ENCODE measurements at places on chromosomes 2 and 18.

GRCh38 chr18:61681065-61681464 lies 211.7 kb downstream of the RNF152 start:
- H3K4me1 ChIP-seq, result no peaks in the 10 kb centered on the region
- no peaks in the 10 kb centered on the region for H3K36me3 ChIP-seq
- H3K4me3 ChIP-seq, result no peak overlapping the region
- H3K27me3 ChIP-seq, result no peaks in the 10 kb centered on the region
- no peak overlapping the region for H3K27ac ChIP-seq

DNA sequence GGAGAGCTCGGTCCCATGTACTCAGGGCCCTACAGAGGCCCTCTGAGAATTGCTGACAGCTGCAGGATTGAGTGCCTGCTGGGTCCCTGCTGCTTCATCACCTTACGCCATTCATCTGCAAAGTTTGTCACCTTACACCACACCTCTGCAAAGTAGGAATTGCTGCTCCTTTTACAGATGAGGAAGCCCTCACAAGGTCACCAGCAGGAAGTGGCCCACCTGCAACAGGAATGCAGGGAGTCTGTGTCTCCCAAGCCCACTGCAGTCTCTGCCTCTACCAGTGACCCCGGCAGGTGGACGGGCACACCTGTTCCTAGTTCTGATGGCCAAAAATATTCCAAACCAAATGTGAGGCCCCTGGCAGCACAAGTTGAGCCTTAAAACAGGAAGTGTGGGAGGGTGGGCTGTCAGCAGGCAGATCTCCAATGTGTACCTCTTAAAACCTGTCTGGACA lies 441.4 kb downstream of the NBAS start:
- DNase-seq, result no peak
- no peak overlapping the region for H3K4me3 ChIP-seq
- H3K36me3 ChIP-seq, result no peaks in the 10 kb centered on the region

DNA sequence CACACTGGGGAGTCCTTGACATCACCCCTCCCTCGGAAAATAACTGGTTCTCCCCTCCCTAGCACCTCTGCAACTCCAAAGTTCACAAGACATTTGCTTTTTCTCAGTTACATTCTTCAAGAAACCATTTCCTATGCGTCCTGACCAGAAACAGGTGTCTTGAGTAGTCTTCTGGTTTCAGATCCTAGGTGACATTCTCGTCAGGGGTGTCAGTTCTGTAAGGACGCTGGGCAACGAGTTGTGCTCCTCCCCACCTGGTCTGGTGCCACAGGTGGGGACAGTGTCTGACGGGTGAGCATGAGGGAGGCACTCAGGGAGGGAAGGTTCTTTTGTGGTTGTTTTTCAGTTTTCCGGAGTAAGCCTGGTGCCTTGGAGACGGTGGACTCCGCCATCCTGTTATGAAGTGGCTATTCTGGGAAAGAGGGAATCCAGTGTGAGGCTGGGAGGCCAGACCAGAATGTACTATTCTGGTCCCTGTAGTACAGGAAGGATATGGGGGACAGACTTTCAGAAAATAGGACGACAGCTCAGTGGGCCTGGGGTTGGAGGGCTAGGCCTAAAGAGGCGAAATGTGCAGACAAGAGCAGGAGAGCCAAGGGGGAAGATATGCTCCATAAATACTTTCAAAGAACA lies 50.6 kb downstream of the EPAS1 start:
- H3K4me1 ChIP-seq, result peaks cover 26% of the 10 kb centered on the region
- H3K27me3 ChIP-seq, result peaks cover 7% of the 10 kb centered on the region
- no peak overlapping the region for H3K27ac ChIP-seq
- no peaks in the 10 kb centered on the region for H3K36me3 ChIP-seq
- DNase-seq, result no peak

GRCh38 chr2:112625474-112626114 lies 20.1 kb upstream of the SLC20A1 start:
- H3K27ac ChIP-seq, result peak overlapping the region; percentile 90
- H3K27me3 ChIP-seq, result no peaks in the 10 kb centered on the region
- H3K4me3 ChIP-seq, result peak overlapping the region; percentile 68
- DNase-seq, result no peak
- H3K4me1 ChIP-seq, result peaks cover 50% of the 10 kb centered on the region

DNA sequence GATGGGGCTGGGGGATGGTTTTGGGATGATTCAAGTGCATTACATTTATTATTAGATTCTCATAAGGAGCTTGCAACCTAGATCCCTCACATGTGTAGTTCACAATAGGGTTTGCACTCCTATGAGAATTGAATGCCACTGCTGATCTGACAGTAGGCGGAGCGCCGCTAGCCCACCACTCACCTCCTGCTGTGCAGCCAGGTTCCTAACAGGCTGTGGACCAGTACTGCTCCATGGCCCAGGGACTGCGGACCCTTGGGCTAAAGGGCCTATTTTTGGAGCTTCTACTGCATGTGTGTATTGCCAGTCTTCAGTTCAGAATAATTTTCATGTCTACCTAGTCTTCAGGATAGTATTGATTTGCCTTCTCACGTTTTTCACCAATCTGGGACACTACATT lies 165.3 kb upstream of the TWIST2 start:
- no peaks in the 10 kb centered on the region for H3K4me1 ChIP-seq
- H3K27me3 ChIP-seq, result peaks cover 63% of the 10 kb centered on the region
- no peak overlapping the region for H3K4me3 ChIP-seq
- no peak for DNase-seq
- H3K27ac ChIP-seq, result no peak overlapping the region

DNA sequence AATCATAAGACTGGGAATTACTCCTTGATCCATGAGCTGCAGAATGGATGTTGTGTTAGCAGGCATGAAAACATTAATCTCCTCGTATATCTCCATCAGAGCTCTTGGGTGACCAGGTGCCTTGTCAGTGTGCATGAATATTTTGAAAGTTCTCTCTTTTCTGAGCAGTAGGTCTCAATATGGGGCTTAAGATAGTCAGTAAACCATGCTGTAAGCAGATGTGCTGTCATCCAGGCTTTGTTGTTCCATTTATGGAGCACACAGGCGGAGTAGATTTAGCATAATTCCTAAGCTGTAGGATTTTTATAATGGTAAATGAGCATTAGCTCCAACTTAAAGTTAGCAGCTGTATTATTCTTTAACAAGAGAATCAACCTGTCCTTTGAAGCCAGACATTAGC lies 160.3 kb downstream of the MYO1B start:
- H3K27ac ChIP-seq, result no peak overlapping the region
- H3K27me3 ChIP-seq, result peaks cover 5% of the 10 kb centered on the region
- DNase-seq, result no peak

DNA sequence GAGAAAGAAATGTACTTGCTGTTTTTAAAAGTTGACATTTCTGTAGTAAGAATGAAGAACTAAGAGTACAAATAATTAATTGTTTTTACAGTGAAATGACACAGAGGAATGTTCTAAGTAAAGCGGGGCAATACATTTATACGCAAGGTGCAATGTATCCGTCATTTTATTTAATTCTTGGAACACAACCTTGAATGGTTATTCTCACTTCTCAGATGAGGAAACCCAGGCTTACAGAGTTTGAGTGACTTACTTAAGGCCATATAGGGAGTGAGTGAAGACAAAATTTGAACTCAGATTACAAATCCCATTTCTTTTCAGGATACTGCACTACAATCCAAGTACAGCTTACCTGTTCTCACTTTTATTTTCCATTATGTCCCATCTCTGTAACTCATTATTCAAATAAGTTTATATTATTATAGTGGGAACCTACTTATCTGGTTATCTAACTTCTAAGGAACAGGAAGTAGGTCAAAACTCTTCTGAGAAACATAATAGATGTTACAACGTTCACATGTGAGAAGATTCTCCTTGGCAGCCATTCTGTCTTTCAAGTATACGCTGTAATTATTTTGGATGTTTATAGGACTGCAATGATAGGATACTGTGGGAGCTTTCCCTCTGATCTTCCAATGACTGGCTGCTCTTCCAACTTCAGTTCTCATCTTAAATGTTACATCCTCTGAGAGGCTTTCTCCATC lies 12.3 kb upstream of the STK17B start:
- peaks cover 6% of the 10 kb centered on the region for H3K36me3 ChIP-seq
- peak overlapping the region; percentile 64 for H3K4me3 ChIP-seq
- no peak for DNase-seq
- peak overlapping the region; percentile 95 for H3K27ac ChIP-seq
- H3K27me3 ChIP-seq, result no peaks in the 10 kb centered on the region
- H3K4me1 ChIP-seq, result peaks cover 39% of the 10 kb centered on the region

- peaks cover 18% of the 10 kb centered on the region for H3K27me3 ChIP-seq
- DNase-seq, result no peak
- H3K4me3 ChIP-seq, result no peak overlapping the region
These were observed 33.6 kb downstream of the KIF1A start for GRCh38 chr2:240786355-240786841.
